ENCODE measurements at places on chromosomes 2 and 18. TPM values are rescaled to one million over a fixed set of nuclear protein-coding genes. Genes with fewer than 3 reads are reported as not detected.

CRYGB gene
- total RNA-seq, result not detected

GPBAR1 gene
- total RNA-seq, result not detected

ANKRD23 gene
- total RNA-seq, result 6.0 TPM

RGPD4 gene
- 0.16 TPM for total RNA-seq

NXPH2 gene
- total RNA-seq, result not detected

All from fibroblast of the aortic adventitia (primary cell).